Activated CD8-positive, alpha-beta T cell treated with anti-CD3 and anti-CD28 coated beads for 36 hours (primary cell): ENCODE measurements at places on chromosomes 12 and 14.

DNA sequence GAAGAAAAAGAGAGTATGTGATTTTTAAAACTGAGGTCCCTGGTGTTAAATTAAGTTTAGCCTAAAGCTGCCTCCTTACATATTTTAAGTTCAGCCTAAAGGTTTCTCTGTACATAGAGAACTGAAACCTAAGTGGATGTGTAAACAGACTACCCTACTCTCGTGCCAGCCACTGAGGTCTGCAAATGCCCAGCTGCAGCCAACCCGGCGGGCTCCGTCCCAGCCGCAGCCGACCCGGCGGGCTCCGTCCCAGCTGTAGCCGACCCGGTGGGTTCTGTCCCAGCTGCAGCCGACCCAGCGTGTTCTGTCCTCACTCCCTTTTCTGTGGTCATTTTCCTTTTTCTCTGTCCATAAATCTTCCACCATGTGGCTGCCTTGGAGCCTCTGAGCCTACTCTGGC is 97.2 kb upstream of the SFSWAP start:
- no peak for DNase-seq

DNA sequence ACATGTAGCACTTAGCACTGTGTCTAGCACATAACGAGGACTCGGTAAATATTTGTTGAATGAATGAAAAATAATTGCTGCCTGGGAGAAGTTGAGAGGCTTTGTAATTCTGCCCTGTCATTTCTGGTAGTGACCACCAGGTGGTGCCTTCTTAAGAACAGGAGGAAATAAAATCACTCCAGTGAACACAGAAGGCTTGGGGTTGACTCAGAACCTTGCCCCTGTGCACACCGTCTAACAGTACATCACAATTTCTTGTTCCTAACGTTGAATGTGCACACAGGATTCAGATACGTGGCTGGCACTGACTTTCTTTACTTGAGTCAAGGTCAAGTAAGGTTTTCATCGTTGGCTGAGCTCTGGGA is 91.8 kb downstream of the RGS6 start:
- peak; percentile 65 for DNase-seq

DNA sequence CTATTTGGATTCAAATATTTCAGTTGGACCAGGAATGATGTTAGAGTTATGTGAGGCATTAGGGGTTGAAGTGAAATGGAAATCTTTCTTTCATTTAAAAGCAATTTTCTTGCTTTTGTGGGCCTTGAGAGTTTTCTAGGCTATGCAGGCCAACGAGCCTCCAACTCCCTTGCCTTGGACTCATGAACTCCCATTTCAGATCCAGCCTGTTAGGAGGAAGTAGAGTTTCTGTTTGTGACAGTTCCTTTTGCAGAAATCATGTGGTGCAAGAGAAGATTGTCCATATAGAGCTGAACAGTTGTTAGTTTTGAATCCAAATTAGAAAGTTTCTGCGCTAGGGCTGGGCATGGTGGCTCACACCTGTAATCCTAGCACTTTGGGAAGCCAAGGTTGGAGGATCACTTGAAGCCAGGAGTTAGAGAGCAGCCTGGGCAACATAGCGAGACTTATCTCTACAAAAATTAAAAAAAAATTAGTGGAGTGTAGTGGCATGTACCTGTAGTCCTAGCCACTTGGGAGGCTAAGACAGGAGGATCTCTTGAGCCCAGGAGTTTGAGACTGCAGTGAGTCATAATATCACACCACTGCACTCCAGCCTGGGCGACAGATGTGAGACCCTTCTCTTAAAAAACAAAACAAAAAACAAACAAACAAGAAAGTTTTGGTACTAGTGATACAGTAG is 47.3 kb upstream of the MED13L start:
- no peak for DNase-seq

DNA sequence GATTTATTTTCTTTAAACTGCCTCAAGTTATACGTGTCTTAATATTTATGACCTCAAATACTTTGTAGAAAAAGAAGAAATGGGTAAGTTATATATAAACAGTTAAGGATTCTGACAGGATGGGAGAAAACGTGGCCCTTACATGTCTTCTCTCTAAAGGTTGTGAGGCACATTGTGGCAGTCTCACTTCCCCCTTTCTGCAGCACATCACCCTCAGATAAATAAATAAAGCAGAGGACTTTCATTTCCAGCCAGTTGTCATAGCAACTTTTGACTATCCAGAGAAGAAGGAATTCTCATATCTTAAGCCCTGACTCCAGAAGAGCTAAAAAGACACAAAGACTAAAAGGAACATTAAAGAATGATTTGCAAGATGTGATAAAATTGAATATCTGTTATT is 28.8 kb upstream of the CEP83 start:
- DNase-seq, result no peak

- DNase-seq, result no peak
Measured at GRCh38 chr14:21912367-21912766, 238.7 kb upstream of the OR4E1 start.

GRCh38 chr12:29556363-29556762 is 58.9 kb upstream of the OVCH1 start:
- no peak for DNase-seq

DNA sequence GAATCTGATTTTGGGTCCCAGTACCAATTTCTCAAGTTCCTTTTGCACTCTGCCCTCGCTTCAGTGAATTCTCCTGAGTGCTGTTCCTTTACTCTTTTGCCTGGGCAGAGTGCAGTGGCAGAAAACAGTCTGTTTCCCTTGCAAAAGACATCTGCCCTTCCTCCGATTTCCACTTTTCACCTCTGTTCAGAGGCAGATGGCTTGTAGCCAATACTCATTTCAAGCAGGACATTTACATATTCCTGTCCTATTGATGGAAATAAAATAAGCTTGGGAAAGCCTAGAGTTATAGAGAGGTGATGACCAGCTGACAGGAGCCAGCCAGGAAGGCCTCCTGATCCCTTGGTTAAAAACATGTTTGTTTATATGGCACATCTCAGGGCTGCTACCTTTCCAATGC is 111.0 kb downstream of the SLC8A3 start:
- DNase-seq, result no peak

DNA sequence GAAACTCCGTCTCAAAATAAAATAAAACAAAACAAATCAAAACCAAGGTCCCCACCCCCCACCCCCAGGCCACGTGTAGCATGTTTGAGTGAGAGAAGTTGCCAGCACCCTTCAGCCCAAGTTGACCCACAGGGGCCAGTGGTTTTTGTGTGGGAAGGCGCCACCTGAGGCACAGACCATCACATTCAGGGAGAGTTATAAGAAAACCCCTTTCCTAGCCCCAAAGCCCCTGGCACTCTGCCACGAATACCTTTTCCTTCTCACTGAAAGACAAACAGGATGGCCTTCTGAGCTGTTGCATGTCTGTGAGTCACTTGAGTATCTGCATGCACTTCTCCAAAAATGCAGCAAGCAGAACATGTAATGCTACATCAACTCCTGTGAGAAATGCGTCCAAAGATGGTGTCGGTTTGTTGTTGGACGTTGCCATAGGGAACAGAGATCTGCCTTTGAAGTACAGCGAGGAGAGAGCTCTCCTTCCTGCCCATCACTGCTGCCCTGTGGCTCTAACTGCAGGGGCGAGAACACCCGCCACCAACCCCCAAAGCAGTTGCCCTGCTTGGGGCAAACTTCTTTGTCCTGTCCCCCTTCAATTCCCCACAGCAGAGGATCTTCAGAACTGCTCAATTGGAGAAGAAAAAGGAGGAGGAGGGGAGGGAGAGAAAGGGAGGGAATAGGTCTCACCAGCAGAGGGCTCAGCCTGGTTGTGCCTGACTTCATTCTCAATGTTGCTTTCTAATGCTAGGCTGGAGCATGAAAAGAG is 2.7 kb upstream of the TRAF3 start:
- peak; percentile 70 for DNase-seq
